ENCODE measurements at places on chromosomes 2 and 18.

GRCh38 chr18:75802681-75803080 lies 375.2 kb upstream of the SMIM21 start:
- DNase-seq = no peak

- DNase-seq = no peak
Observed at GRCh38 chr2:223227338-223227737, 175.3 kb downstream of the KCNE4 start.

GRCh38 chr2:37326866-37327634 lies 2.4 kb upstream of the PRKD3 start:
- DNase-seq = no peak

DNA sequence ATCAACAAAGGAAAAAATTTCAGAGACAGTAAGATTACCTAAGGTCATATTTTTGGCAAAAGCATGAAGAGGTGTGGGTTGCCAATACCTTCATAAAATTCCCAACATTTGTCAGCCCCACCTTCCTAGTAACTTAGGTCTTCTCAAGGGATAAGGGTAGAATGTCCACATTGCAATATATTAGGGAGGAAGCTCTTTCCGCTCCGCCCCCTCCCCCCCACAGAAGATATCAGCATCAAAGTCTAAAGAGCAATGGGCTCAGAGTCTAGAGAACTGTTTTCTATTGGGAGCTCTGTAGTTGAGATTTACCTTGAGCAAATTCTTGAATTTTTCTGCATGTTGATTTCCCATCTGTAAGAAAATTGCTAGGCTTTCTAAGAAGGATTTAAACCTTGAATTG lies 200.3 kb downstream of the CD226 start:
- no peak for DNase-seq

DNA sequence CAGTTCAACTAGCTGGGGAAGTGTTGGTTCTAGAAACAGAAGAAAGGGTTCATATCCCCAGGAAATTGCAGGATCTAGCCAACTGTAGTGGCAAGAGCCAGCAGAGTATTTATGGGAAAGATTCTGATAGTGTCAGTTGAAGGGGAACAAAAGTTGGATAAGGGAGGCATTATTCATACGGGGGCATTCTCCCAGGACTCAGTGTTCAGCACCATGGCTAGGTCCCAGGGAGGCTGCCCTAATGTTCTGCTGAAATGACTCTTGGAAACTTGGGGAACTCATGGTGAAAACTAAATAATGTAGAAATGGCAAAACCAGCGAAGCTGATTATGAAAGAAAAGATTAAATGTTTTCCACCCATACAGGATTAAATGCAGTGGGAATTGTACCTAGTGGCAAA lies 543.7 kb downstream of the TRIB2 start:
- DNase-seq = no peak

DNA sequence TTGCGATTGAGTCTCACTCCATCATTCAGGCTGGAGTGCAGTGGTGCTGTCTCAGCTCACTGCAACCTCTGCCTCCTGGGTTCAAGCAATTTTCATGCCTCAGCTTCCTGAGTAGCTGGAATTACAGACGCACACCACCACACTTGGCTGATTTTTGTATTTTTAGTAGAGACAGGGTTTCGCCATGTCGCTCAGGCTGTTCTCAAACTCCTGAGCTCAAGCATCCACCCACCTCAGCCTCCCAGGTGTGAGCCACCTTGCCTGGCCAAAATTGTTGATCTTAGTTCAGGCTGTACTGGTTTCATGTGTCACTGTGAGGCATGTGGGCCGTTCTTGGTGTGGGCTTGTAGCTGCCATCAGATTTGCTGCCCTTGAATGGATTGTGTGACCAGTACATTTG lies 18.1 kb downstream of the CD8A start:
- DNase-seq = no peak

DNA sequence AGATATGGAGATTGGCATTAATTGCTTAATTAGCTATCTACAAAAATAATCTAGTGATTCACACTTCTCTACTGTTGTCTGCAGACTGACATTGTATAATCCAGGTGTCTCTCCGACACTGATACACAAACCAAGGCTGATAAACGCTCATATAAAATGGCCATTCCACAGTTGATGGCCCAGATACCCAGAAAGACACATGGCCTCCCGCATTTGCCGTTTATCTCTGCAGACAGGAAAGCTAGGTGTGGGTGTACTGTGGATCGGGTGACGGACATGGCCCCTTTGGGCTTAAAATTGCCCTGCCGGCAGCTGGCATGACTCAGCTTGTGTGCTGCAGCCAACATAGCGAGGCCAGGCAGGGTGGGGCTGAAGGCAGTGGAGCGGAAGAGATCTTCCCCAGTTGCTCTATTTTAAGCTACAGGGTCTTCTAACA lies 18.5 kb downstream of the PMAIP1 start:
- peak; percentile 40 for DNase-seq

GRCh38 chr2:127733816-127734537 lies 32.7 kb downstream of the SFT2D3 start:
- DNase-seq = no peak

DNA sequence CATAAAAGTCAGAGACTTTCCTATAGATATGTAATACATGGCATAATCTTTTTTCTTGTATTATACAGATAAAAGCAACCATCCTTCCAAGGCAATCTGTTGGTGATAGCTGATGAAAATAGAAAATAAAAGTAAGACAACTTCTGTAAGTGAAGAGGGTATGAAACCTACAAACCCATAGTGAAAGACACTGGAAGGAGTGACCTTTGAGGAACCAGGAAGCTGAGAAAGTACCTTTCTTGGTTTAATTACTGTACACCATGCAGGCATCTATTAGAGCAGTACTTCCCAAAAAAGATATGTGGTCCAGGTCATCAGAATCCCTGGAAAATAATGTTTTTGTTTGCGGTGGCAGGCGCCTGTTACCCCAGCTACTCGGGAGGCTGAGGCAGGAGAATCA lies 906.6 kb upstream of the KLHL29 start:
- no peak for DNase-seq

- peak; percentile 37 for DNase-seq
Observed at GRCh38 chr2:70922235-70923234, 13.2 kb upstream of the ATP6V1B1 start.

DNA sequence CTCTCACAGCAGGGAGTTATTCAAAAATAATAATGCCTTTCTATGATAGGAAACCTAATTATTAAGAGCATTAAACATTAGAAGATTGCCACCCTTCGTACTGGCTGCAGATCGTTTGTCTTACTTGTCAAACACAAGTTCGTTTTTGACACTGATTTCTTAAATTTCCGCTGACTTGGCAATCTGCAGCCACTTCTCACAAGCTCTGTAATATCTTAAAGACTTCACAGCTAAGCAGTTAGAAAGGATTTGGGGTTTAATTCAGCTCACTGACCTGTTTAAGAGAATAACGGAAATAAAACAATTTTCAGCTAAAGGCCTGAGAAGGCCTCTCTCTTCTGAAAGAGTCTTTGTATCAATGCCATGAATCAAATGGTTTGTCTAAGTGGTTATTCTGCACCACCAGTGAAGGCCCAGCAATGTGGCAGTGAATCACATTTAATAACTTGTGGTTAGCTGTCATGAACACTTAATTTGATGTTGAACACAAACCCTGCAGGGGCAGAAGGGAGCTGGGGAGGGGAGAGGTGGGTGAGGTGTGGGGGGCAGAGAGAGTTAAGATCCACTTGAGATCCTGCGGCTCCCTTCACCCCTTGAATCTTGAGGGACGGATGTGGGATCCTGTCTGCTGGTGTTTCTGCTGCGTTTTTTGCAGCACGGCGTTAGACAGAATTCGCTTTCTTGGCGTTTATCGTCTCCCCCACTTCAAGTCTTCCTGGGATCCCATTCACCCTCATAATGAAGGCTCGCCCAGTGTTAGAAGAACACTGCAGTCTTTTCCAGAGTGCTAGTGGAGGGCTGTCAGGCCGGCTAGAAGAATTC lies 145.4 kb upstream of the SATB2 start:
- DNase-seq = no peak

DNA sequence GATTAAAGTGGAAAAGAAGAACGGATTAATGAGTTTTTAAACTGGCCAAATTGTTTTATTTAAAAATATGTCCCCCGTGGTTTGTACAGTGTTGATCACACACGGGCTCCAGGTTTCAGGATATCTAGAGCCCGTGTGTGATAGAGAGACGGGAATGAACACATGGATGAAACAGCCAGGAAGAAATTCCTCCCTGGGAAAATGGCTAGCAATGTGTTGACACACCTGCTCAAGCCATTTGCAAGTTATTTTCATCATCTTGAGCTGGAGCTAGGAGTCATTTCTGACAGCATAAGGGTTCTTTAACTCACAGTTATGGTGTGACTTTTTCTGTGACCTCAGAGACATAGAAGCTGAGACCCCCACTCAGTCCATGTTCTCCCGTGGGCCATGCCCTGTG lies 81.6 kb downstream of the LRRFIP1 start:
- no peak for DNase-seq

DNA sequence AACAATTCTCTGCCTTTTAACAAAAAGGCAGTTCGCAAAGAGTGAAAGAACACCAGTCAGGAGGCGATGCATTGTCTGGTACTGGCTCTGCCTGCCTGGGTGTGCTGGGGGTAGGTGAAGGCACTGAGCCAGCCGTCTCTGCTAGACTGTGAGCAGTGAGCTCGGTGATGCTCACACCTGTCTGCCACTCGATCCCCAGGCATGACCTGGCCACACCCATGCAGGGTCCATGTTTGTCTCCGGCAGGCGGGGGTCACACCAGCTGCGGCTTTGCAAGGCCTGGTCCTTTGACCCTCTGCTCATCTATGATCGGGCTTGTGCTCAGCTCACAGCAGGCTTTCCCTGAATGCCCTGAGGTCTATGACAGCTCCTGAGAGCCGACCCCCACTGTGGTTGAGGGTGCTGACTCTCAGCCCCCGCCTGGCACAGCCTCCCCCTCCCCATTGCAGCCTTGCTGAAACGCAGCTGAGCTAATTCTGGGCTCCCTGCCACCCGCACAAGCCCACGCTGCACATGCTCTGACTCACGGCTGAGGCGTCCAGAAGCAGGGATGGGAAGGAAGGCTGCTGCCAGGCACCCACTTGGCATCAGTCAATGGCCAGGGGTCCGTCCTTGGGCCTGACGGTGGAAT lies 23.7 kb downstream of the CRACDL start:
- peak; percentile 26 for DNase-seq

DNA sequence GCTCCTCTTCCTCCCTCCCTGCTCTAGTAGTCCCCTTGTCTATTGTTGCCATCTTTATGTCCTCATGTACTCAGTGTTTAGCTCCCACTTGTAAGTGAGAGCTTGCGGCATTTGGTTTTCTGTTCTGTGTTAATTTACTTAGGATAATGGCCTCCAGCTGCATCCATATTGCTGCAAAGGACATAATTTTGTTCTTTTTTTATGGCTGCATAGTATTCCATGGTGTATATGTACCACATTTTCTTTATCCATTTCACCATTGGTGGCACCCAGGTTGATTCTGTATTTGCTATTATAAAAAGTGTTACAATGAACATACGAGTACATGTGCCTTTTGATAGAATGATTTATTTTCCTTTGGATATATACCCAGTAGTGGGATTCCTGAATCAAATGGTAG lies 12.5 kb downstream of the PIKFYVE start:
- DNase-seq = no peak

GRCh38 chr2:212032032-212032431 lies 506.6 kb downstream of the ERBB4 start:
- DNase-seq = no peak

GRCh38 chr2:209534228-209534627 lies 110.4 kb downstream of the MAP2 start:
- no peak for DNase-seq

DNA sequence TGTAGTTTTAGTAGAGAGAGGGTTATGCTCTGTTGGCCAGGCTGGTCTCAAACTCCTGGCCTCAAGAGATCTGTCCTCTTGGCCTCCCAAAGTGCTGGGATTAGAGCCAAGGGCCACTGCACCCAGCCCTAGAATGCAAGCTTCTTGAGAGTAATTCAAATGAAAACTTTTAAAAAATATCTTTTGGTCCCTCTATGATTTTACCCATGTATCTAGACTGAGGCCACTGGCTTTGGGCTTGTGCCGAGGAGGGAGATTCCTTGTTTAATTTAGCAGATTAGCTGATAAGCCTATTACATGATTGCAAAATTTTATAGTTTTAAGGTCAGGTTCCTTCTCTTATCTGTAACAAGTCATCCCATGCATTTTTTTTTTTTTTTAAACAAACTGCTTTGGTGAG lies 59.5 kb upstream of the CCDC195 start:
- DNase-seq = no peak

GRCh38 chr2:24269265-24269664 lies 91.1 kb downstream of the ITSN2 start:
- no peak for DNase-seq

- DNase-seq = no peak
Observed at GRCh38 chr18:50091509-50092244, 103.3 kb downstream of the MYO5B start.

DNA sequence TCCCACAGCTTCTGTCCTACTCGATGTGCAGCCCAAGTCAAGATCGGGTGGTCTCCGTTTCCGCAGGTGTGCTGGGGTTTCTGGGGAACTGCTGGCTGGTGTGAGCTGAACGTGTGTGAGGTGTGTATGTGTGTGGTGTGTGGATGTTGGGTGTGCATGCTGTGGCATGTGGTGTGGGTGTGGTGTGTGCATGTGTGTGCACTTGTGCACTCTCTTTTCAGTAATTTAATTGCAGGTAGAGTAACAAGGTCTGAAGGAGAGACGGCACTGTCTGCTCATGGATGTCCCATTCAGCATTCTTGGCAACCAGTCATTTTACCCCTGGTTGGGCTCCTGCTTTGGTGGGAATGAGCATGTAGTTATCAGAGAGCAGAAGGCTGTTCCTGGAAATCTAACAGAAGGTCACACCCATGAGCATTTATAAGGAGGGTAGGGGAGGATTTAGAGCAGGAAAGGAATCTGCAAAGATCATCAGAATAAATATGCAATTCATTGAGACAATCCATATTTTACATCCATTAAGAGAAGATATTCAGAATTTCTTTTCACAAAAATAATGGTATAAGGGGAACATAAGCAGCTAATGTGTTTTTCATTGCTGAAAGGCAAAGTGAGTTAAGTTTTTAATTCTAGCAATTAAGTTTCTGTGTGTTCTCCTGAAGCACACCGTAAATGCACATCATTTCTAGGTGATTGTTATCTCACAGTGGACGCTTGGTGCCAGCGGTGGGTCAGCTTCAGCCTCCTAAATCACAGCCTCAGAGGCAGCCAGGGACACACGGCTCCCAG lies 60.7 kb downstream of the ADI1 start:
- peak; percentile 10 for DNase-seq

DNA sequence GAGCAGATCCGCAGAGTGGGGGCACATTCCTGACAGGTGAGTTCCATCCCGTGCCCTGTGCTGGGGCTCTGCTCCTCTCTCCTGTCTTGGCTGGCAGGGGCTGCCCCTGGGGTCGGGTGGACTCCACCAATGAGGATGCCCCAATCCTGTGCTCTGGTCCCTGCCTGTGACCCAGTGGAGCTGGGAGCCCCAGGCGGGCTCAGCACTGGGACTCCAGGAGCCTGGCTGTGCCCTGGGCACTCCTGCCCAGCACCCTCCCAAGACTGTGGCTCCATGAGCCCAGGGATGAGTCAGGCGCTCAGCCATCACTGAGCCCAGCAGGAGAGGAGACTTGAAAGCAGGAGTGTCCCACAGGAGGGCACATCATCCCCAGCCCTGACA lies 53.9 kb downstream of the MBP start:
- DNase-seq = no peak
